ENCODE measurements at places on chromosomes 16 and 17. TPM values are rescaled to one million over a fixed set of nuclear protein-coding genes. Genes with fewer than 3 reads are reported as not detected.

CHD9NB gene
- 91.1 TPM for total RNA-seq

DCAKD gene
- total RNA-seq, result 51.5 TPM

COL1A1 gene
- 189 TPM for total RNA-seq

TNP2 gene
- total RNA-seq, result not detected

GPR139 gene
- not detected for total RNA-seq

HBQ1 gene
- total RNA-seq, result not detected

NT5M gene
- total RNA-seq, result 5.2 TPM

APOBR gene
- 0.43 TPM for total RNA-seq

ABCA10 gene
- total RNA-seq, result 32.0 TPM

DNASE1L2 gene
- 0.77 TPM for total RNA-seq

CDH11 gene
- total RNA-seq, result 158 TPM

SGCA gene
- 1.1 TPM for total RNA-seq

DNAAF8 gene
- total RNA-seq, result 1.5 TPM

RNF222 gene
- not detected for total RNA-seq

SHPK gene
- total RNA-seq, result 14.0 TPM

MYH1 gene
- not detected for total RNA-seq

HOXB1 gene
- total RNA-seq, result not detected

GCGR gene
- not detected for total RNA-seq

ITPRIPL2 gene
- 34.2 TPM for total RNA-seq

WDR81 gene
- 33.3 TPM for total RNA-seq

BEAN1 gene
- total RNA-seq, result 0.48 TPM

MBTPS1 gene
- total RNA-seq, result 90.5 TPM

CEMP1 gene
- total RNA-seq, result not detected

TVP23C gene
- 31.7 TPM for total RNA-seq

TEKT3 gene
- total RNA-seq, result 1.4 TPM

BCAR1 gene
- 65.6 TPM for total RNA-seq

DHRS11 gene
- 5.5 TPM for total RNA-seq

TPSD1 gene
- not detected for total RNA-seq

CCDC144A gene
- 9.6 TPM for total RNA-seq

CDRT15 gene
- not detected for total RNA-seq

TBC1D3G gene
- not detected for total RNA-seq

COX10 gene
- total RNA-seq, result 15.3 TPM

KRT12 gene
- total RNA-seq, result not detected

FOXL1 gene
- total RNA-seq, result 0.10 TPM

TBC1D3 gene
- not detected for total RNA-seq

CCDC40 gene
- 27.8 TPM for total RNA-seq

SRL gene
- total RNA-seq, result 0.30 TPM

RAP1GAP2 gene
- total RNA-seq, result 12.7 TPM

SLC47A2 gene
- not detected for total RNA-seq

TP53TG3 gene
- not detected for total RNA-seq

KRTAP9-8 gene
- total RNA-seq, result not detected

G6PC1 gene
- total RNA-seq, result 0.69 TPM

CCDC92B gene
- total RNA-seq, result 0.11 TPM

GAST gene
- total RNA-seq, result not detected

BIRC5 gene
- total RNA-seq, result 0.11 TPM

PDF gene
- 11.4 TPM for total RNA-seq

CAVIN1 gene
- total RNA-seq, result 299 TPM

MAP3K3 gene
- total RNA-seq, result 33.3 TPM

NLRC3 gene
- total RNA-seq, result 0.18 TPM

IRX3 gene
- total RNA-seq, result 3.9 TPM

CEP95 gene
- 50.8 TPM for total RNA-seq

GUCY2D gene
- 0.42 TPM for total RNA-seq

KRT17 gene
- 0.42 TPM for total RNA-seq

PRSS53 gene
- total RNA-seq, result 1.5 TPM

RRAD gene
- 12.1 TPM for total RNA-seq

TMEM88 gene
- total RNA-seq, result 3.2 TPM

ZP2 gene
- not detected for total RNA-seq

CRISPLD2 gene
- 111 TPM for total RNA-seq
